Mesothelial cell of epicardium (in vitro differentiated cells): ENCODE measurements at places on chromosomes 11 and 22. TPM values are rescaled to one million over a fixed set of nuclear protein-coding genes. Genes with fewer than 3 reads are reported as not detected.

The PAMR1 gene
- total RNA-seq: 38.3 to 44.8 TPM (median 43.5 TPM) in 3 replicates

The APIP gene
- total RNA-seq: 22.9 to 23.9 TPM (median 22.9 TPM) in 3 replicates

The UPK3A gene
- total RNA-seq: 0.59 to 0.87 TPM (median 0.84 TPM) in 3 replicates

The GAL3ST1 gene
- 0.36 to 0.81 TPM (median 0.40 TPM) in 3 replicates for total RNA-seq

The OOSP1 gene
- not detected in 3 replicates for total RNA-seq

The OR51B2 gene
- 0.41 to 0.56 TPM in 2 of 3 replicates, not detected in the other for total RNA-seq

The MUC2 gene
- 0.02 to 0.07 TPM (median 0.04 TPM) in 3 replicates for total RNA-seq

The F2 gene
- total RNA-seq: 0.18 TPM in 1 of 3 replicates, not detected in the others

The RPS6KA4 gene
- total RNA-seq: 27.6 to 30.1 TPM (median 30.1 TPM) in 3 replicates

GRCh38 chr22:19396934-19397733 lies 34.4 kb downstream of the HIRA start:
- no peak for DNase-seq

GRCh38 chr11:46917109-46917761 lies 1.1 kb downstream of the LRP4 start:
- DNase-seq: no peak

- DNase-seq: no peak
Observed at GRCh38 chr22:44311104-44311854, 1.5 kb downstream of the SHISAL1 start.

DNA sequence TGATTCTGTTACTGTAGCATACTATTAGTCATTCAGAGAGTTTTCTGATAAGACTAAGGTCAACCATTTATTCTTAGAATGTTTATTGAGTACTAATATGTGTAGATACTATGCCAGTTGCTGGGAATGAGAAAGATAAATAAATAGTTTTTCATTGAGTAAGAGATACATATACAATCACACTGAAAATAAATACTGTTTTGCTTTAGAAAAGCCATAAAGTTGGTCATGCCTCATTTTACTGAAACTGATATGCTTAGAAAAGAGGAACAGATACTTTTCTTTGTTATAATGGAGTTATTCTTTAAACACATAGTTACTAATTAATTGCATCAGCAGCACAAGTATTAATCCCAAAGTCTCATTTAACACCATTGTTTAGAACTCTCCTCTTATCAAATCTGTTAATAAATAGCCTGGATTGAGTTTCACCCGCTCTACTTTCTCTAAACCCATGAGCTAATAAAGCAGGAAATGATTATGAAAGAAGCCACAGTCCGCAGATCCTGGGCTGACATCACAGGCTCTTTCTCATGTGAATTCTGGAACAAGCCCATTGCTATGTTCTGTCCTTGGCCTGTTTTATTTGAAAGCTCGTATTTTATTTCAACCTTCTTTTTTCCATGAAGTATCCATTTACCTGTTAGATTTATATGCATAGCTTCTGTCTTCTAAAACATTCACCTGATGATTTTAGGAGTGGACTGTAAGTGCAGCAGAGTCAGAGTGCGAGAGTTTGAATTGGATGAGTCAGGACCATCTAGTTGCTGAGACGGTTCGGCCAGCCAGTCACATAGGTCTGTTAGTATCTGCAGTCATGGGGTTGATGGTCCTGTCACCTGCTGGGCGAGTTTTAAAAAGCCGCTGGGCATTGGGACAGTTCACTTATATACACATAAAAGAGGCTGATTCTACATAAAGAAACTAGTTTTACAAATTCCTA lies 35.5 kb downstream of the PIWIL4 start:
- DNase-seq: no peak

DNA sequence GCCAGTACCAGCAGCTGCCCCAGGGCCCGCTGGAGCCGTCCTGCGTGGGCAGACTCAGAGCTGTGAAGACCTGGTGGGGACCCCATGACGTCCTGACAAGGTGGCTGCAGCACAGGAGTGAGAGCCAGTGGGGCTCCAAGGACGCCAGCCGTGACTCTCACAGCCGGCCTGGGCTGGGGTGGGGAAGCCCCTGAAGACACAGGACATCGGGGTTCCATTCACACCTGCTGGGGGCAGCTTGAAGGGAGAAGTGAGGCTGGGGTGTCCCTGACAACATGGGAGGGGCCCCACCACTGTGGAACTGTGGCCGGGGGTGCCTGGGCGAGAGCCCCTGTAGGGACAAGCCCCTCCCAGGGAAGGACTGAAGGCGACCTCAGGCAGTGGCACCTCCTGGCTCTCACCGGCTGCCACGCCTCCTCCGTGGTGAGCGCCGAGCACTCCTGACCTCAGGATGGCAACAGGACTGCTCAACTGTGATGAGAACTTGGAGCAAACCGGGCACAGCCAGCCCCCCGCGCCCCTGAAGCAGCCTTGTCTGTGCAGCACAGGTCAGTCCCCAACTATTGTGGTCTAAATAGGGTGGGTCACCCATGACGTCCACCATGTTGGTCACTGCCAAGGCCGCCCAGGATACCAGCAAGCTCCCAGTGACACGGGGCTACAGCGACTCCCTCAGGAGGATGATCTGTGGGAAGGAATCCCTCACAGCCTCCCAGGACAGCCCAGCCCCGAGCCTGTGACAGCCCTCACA lies 22.7 kb upstream of the IL17REL start:
- no peak for DNase-seq

DNA sequence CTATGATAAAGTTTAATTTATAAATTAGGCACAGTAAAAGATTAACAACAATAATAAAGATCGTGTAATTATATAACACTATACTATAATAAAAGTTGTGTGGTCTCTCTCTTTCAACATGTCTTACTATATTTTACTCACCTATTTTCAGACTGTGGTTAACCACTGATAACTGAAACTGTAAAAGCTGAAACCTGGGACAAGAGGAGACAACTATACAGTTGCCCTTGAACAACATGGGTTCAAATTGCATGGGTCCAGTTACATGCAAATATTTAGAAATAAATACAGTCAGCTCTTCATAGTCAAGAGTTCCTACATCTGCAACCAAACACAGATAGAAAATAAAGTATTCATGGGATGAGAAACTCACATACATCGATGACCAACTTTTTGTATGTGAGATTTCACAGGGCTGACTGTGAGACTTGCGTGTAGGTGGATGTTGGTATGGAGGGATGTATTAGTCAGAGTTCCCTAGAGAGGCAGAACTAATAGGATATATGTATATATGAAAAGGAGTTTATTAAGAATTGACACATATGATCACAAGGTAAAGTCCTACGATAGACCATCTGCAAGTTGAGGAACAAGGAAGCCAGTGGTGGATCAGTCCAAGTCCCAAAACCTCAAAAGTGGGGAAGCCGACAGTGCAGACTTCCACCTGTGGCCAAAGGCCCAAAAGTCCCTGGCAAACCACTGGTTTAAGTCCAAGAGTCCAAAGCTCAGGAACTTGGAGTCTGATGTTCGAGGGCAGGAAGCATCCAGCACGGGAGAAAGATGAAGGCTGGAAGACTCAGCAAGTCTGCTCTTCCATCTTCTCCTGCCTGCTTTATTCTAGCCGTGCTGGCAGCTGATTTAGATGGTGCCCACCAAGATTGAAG lies 359.5 kb downstream of the INSC start:
- no peak for DNase-seq

DNA sequence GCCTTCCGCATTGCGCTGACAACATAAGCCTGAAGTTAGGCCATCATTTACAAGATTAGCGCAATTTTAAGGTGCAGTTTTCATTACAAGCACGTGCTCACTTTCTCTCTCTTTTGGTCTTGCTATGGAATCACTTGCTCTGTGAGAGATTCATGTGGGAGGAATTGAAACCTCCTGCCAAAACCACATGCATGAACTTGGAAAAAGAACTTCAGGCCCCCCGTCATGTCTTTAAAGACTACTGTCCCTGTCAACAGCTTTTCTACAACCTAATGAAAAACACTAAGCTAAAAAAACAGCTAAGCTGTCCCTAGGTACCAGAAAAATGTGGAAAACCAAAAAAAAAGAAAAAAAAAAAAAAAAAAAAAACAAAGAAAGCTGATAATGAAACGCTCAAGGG lies 1707.6 kb upstream of the RAG2 start:
- DNase-seq: no peak

DNA sequence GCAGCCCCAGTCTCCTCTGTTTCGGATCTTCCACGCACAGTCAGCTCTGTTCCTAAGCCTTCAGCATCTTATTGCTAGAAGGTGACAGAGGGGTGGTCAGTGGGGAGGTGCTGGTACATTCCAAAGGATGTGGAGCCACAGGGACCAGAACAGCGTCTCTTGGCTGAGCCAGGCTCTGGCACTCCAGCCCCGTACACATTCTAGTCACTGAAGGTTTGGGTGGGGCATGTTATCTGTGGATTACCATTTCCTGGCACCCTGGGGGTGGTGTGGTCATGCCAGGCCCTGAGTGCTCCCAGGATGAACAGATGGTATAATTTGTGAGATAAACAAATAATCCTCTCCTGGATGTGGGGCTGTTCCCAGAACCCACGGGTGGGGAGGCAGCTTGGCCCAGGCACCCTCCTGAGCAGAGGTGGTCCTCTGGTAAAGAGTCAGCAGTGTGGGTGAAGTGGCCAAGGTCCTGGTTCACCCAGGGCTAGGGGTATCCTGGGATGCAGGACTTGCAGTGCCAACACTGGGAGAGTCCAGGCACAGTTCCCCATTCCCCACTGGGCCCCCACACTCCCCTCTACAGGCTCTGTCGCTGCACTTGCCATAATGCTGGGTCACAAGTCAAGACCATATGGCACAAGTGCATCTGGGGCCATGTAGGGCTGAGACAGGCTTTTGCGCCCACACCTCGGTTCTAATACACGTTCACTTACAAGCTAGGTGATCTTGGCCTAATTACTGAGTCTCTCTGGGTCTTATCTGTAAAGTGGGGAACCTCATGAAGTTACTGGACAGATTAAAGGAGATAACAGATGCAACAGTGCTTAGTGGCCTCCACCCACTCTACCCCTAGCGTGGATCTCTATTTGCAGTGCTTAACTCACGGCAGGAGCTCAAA lies 33.0 kb downstream of the DKK3 start:
- no peak for DNase-seq

DNA sequence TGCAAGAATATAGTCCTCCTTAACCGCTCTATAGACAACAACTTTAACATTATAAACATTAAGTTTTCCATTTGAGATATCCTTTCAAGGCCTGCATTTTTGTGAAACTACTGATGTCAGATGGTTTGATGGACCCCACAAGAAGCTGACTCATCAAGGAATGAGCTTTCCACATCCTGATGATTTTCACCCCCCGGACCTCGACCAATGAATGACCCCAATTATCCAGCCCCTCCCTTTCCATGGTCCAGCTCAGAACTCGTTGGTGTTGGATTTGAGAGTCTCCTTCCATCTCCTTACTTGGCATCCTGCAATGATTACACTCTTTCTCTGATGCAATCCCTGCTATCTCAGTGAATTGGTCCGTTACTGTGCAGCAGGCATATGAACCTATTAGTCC lies 31.8 kb upstream of the GUCY1A2 start:
- DNase-seq: no peak

GRCh38 chr11:66272596-66272995 lies 4.2 kb downstream of the RAB1B start:
- no peak for DNase-seq

DNA sequence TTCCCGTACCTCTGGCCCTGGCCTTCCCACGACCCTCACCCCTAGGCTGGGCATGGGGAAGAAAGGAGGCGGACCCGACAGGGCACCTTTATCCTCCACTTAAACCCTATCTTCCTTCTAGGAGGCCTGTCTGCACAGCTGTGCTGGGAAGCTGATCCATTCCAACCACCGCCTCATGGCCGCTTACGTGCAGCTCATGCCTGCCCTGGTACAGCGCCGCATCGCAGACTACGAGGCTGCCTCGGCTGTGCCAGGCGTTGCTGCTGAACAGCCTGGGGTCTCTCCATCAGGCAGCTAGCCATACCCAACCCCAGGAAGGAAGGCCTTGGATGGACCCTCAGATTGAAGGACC lies 599 bp downstream of the TIMM10B start:
- DNase-seq: no peak

GRCh38 chr11:84173078-84173477 lies 886.9 kb upstream of the CCDC90B start:
- DNase-seq: no peak

- no peak for DNase-seq
Observed at GRCh38 chr22:44887941-44888366, 121.9 kb downstream of the PHF21B start.

GRCh38 chr11:126918556-126918955 lies 82.0 kb downstream of the KIRREL3 start:
- DNase-seq: no peak

GRCh38 chr11:69928975-69929374 lies 109.8 kb upstream of the FGF3 start:
- no peak for DNase-seq

- no peak for DNase-seq
Observed at GRCh38 chr11:22343371-22344032, 5.3 kb downstream of the SLC17A6 start.

- DNase-seq: no peak
Observed at GRCh38 chr22:44901301-44901700, 108.5 kb downstream of the PHF21B start.

DNA sequence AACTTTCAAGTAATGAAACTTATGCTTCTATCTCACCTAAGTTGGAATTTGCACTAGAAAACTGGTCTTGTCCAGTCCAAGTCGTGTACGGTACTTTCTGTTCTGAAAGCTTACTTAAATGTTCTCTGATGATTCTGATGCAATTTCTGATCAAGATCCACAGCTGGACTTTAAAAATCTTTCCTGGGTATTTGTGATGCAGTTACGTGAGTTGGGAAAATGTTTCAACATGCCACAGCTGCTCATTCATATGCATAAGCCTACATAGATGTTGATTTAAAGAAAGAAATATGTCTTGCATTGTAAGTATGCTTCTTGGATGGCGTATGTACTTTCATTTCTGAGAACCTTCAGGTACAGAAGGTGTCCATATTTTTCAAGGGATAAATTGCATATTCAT lies 493.7 kb upstream of the CCDC90B start:
- DNase-seq: no peak

- no peak for DNase-seq
Observed at GRCh38 chr11:128189823-128190222, 397.5 kb downstream of the ETS1 start.

- DNase-seq: no peak
Observed at GRCh38 chr11:119094816-119095065, 6.9 kb downstream of the DPAGT1 start.

- DNase-seq: no peak
Observed at GRCh38 chr22:44118645-44119315, 61.9 kb upstream of the PARVG start.

GRCh38 chr11:132992838-132993631 lies 539.3 kb downstream of the OPCML start:
- no peak for DNase-seq

GRCh38 chr11:125662689-125663088 lies 18.0 kb downstream of the ACRV1 start:
- no peak for DNase-seq

GRCh38 chr11:113345978-113346377 lies 31.6 kb downstream of the TTC12 start:
- no peak for DNase-seq
